ENCODE measurements at places on chromosomes 2 and 18. TPM values are rescaled to one million over a fixed set of nuclear protein-coding genes. Genes with fewer than 3 reads are reported as not detected.

DNA sequence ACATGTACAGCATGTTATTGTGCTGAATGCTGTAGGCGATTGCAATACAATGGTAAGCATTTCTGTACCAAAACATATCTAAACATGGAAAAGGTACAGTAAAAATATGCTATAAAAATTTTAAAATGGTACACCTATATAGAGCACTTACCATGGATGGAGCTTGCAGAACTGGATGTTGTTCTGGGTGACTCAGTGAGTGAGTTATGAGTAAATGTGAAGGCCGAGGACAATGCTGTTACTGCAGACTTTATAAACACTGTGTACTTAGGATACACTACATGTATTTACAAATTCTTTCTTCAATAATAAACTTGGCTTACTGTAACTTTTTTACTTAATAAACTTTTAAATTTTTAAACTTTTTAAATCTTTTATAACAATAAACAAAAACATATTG is 473.4 kb upstream of the UBE2E3 start:
- no peak for DNase-seq

DNA sequence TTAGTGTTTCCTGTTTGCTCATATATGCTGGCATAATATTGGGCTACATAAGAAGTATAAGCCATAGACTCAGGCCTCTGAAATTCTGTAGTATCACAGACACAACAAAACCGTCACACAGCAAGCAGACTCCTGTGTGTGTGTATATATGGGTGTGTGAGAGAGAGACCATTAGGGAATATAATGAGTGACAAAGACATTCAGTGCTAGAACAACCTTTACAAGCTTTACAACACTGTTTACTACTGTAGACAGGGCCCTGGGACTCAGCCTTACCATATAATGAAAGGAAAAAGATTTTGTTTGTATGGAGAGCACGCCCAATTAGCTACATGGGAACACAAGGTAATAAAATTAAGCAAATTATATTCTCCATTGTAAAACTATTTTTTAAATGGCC is 65.4 kb upstream of the TMEM182 start:
- DNase-seq, result no peak

- DNase-seq, result no peak
Measured at GRCh38 chr2:241558532-241559322, at the start of gene BOK. Gene BOK, plus strand, starts transcription at chr2:241558745. Its CDS starts 739 bp downstream, at chr2:241559484.

Gene HOXD8
- total RNA-seq, result not detected

Gene CRACDL
- 0.10 TPM for total RNA-seq
